ENCODE measurements at places on chromosomes 4 and X.

DNA sequence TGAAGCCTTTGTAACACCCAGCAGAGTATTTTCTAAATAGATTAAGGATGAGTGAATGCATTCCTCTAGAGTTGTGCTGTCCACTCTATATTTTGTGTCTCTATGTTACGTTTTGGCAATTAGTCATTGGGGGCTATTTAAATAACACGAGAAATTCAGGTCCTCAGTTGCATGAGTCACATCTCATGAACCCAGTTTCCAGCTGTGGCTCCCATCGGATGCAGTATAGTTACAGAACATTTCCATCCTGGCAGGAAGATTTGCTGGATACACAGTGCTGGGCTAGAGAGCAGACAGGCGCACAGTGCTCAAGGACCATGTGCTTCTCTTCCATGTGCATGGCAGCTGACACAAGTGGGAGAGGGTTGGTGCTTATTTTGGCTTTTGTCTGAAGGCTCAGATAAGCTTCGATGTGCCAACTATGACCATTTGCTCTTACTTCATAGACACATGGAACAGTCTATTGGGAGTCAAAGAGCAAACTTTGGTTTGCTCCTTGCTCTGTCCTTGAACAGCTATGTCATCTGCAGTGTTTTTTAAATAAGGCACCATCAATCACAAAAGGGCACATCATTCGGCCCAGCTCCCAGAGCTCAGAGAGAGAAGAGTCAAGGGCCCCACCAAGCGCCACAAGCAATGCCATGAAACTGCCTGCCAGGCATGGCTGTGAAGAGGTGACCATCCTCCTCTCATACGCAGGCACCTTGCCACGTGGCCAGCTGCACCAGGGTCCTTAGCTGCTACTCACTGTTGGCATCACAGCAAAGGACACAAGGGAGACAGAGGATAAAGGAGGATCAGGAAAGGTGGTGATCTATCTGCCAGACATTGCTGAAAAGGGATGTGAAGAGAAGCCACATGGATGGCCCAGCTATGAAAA lies 8.1 kb upstream of the STS start:
- peak; percentile 42 for DNase-seq

- no peak for DNase-seq
These were observed 5.0 kb upstream of the SHROOM4 start for GRCh38 chrX:50818986-50819385.

DNA sequence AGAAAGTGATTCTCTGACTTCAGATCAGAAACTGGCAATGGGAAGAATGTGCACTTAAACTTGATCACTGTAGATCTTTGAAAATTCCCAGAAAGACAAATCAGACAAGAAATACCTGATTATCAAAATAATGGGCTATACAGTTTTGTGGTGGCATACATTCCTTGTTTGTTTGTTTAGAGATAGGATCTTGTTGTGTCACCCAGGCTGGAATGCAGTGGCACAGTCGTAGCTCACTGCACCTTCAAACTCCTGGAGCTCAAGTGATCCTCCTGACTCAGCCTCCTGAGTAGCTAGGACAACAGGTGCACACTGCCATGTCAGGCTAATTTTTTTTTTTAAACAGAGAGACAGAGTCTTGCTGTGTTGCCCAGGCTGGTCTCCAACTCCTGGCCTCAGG lies 81.0 kb upstream of the SPRY1 start:
- DNase-seq: no peak

DNA sequence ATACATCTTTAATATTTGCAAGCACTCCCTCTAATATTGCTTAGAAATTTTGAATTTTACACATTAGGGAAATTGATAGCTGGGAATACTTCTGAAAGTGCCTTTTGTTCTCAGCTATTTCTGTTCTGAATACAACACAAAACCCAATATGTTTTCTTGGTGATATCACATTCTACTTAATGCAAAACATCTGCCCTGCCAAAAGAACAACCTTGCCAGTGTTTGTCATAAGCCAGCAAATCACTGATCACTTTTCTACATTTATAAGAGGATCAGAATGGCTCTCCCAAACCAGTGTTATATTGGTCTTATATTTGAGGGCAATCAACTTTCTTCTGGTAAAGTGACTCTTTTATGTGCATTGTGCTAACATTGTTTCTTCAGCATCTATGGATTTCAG lies 126.8 kb upstream of the APOOL start:
- no peak for DNase-seq

DNA sequence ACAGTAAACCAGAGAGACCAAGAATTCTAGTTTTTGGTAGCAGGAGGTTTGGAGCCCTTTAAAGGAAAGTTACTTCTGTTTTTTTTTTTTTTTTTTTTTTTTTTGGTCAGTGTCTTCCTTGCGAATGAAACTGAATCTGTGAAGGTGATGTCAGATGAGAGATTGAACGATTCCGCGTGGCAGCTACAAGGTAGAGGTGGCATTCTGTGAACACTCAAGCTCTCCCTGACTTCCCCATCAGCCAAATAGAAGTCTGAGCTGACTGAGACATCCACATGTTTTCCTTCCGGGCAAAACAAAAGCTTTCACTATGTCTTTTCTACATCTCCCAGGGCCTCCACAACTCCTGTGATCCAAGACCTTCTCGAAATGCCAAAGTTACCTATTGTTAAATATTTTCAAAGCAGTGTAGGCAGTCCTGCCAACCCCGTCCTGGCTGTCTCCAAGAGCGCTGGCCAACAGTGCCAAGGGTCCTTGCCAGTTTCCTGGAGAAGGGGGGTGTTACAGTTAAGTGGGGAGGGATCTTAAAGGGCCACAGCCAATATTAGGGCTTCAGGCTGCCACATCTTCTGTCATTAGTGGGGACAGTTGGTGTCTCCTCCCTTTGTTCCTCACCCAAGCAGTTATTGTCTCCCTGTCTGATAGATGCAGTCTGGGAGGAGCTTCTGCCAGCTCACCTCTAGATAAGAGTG lies 102.9 kb upstream of the SLC34A2 start:
- peak; percentile 17 for DNase-seq

GRCh38 chr4:82661181-82661992 lies 99.6 kb upstream of the TMEM150C start:
- no peak for DNase-seq

GRCh38 chrX:105323928-105324327 lies 103.4 kb upstream of the TEX13A start:
- DNase-seq: no peak

- DNase-seq: peak; percentile 45
These were observed 763 bp downstream of the USP38 start for GRCh38 chr4:143185253-143186107.

DNA sequence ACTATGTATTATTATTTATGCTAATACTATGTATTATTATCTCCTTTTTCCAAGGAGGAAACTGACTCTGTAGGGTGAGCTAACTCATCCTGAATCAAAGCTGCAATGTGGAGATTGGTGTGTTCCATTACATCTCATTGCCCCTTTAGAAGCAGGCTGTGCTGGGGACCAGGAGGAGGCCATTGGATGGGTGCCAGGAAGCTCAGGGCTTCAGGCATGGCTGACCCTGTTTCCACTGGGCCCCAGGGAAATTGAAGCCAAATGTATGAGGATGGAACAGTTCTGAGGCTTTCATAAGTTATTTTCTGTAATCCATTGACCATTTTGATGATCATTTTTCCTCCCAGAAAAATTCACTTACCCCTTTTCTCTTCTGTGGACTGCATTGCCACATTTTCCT lies 418.8 kb upstream of the ZFP42 start:
- DNase-seq: no peak

- peak; percentile 9 for DNase-seq
These were observed 14.4 kb downstream of the CCDC110 start for GRCh38 chr4:185457136-185457535.

DNA sequence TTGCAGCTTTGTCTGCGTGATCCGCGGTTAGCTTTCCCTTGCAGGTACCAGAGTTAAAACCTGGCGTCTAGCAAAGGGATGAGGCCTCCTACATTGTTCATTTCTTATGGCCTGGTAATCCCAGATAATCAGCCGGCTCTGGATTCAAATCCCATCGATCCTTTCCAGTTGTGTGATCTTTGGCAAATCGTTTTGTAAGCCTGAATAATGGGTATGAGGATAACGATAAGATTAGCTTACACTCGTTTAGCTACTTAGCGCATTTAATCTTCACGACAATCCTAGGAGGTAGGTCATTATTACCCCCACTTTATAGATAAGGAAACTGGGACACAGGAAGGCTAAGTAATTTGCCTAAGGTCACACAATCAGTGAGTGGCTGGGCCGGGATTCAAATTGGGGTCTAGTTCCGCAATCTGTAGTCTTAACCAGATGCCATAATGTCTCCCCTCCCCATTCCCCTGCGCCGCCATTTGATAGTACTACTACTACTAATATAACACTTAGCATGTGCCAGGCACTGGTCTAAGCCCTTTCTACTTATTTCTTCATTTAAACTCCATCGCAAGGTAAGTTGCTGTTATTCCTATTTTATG lies 1.7 kb upstream of the UBA1 start:
- DNase-seq: no peak

GRCh38 chrX:140733766-140734342 lies 24.3 kb downstream of the LINC00632 start:
- DNase-seq: peak; percentile 43

DNA sequence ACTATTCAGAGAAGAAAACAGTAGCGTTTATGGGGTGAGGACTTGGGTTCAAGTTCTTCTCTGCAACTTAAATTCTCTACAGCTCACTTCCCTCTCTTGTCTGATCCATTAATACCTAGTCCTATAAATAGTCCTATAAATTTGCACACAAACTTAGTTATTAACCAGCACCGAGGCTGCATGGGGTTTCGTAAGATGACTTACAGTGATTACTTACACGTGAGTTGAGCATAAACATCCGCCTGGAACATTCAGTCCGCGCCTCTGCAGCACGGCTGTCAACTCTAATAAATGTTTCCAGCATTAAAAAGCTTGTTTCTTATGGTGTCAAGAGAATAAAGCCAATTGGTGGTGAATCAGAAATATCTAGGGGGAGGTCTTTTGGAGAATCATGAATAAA lies 103.0 kb upstream of the ENPP6 start:
- DNase-seq: no peak

DNA sequence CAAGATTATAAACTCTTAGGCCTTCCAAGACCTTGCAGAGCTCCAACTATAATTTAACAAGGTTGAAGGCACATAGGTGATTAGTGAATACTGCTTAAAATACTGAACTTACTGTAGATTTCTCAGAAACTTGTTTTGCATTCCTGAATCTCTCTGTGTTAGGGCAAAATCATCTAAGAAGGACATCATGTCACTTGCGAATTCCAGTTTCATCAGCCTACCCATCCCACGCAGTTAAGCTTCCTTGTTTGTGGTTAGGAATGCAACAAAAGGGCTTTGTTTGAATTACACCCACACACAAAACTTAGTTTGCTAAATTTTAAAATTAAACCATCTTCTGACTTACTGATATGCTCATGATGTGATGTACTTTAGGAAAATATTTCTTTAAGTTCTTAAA lies 174.0 kb downstream of the SOWAHB start:
- DNase-seq: no peak

GRCh38 chrX:136847874-136848273 lies 32.7 kb downstream of the RBMX start:
- DNase-seq: no peak

All from dermis blood vessel endothelial cell (primary cell).